Hematopoietic multipotent progenitor cell treated with erythropoietin and hydrocortisone succinate and interleukin-3 and kit ligand, for 8 days (in vitro differentiated cells): ENCODE measurements at places on chromosomes 3 and 15.

DNA sequence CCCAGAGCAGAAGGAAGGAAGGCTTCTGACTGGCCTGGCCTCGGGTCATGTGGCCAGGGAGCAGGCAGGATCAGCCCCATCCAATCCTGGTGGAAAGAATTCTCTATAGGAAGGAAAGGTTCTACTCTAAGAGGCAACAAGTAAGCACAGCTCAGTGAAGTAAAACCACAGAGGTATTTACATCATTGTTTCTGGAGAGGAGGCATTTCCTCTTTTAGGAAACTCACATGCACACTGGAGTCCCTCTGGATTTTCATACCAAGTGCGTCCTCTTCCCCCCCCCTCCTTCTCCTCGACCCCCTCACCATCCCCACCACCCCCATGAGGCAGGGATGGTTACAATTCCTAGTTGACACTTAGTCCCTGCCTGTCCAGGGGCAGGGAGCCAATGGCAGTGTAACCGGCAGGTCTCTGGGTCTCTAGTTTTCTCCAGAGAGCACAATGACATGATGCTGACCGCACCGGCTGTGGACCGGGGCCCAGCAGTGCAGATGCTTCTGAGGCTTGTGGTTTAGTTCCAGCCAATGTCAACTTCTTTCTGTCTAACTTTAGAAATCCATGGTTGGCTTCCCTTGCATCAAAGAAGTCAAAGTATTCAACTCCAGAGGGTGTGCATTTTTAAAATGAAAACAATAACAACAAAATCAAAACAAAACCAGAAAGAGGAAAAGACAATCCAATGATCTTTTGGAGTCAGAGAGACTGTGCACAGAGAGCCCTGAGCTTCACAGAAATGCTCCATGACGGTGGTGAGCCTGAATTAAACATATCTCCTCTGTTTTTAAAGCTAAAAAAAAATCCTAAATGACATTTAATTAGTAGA, 230.3 kb upstream of the TLE3 start:
- DNase-seq: no peak

DNA sequence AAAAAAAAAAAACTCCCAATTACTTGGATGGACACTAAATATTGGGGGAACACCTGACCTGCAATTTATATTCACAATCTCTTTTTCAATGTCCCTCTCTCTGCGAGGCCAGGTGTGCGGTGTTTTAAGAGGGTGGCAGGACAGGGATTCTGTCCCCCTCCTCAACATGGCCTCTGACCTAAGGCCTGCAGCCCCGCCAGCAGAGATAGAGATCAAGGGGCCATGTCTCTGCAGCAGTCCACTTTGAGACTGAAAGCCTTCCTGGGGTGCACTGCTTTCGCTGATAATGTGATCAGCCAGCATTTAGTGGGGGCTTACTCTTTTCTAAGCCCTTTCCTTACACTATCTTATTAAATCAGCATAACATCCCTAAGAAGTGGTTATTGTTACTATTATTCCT, 419.9 kb downstream of the OCA2 start:
- DNase-seq: no peak

- no peak for DNase-seq
Measured at GRCh38 chr3:28745916-28746617, 397.4 kb upstream of the AZI2 start.

- DNase-seq: no peak
Measured at GRCh38 chr15:77773903-77774302, 141.2 kb upstream of the LINGO1 start.
